Urinary bladder (tissue), 4 donors: ENCODE measurements at places on chromosomes 7 and 10. TPM values are rescaled to one million over a fixed set of nuclear protein-coding genes. Genes with fewer than 3 reads are reported as not detected.

GRCh38 chr10:16828701-16829175, 11.5 kb upstream of the RSU1 start:
- DNase-seq, result no peak

- DNase-seq, result no peak
These were observed 51.3 kb upstream of the FAM180A start for GRCh38 chr7:135799881-135800280.

GRCh38 chr10:125264757-125265578, 104.6 kb upstream of the CTBP2 start:
- DNase-seq, result no peak

GRCh38 chr7:22675421-22675820, 51.6 kb upstream of the IL6 start:
- DNase-seq, result no peak

DNA sequence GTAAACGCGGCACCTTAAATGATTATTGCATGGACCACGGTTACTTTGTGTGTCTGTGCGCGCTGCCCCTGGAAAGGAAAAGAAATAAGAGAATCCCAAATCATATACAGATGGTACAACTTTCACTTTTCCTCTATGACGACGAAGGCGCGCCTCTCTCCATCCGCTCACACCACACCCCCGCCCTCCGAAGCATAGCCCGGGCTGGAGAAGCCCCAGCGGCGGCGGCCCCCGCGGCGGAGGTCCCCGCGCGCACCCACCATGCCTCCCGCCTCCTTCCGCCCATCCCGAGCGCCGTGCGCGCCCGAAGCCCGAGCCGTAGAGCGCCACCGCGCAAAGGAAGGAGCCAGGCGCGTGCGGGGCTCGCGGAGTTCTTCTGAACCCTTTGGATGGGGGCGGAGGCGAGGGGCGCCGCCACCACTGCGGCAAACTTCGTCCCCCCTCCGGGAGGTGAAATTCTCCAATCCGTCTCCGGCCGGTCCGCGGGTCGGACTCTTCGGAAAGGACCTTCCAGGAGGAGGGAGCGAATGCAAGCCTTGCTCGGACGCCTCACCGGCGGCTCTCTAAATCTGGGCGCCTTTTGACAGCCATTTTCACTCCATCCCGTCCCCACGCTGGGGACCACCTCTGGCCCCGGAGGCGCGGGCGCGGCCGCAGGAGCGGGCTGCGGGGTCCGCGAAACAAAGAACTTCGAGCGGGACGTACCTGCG, 588 bp downstream of the GLI3 start:
- no peak for DNase-seq

The FXYD4 gene
- 0.95 TPM for total RNA-seq

The INTS15 gene
- total RNA-seq, result 11.6 TPM

The GJC3 gene
- total RNA-seq, result not detected

The GIMAP7 gene
- total RNA-seq, result 16.2 TPM
